Pancreas (tissue), 10 donors: ENCODE measurements at places on chromosomes 12 and 14. TPM values are rescaled to one million over a fixed set of nuclear protein-coding genes. Genes with fewer than 3 reads are reported as not detected.

DNA sequence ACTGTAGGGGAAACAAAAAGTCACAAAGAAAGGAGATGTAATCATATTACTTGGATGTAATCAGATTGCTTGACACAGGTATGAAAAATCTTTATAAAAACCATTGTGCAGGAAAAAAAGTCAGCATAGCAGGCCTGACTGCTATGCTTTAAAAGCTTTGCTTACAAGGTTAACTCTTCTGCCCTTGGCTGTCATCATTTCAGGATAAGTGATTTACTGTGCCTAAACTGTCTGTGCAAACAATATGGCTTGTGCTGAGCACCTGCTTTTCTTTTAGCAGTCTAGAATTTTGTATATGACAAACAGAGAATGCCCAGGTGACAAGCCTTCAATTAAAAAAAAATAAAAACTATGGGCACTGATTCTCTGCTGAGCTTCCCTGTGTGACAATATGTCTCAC, 63.8 kb upstream of the PLEKHG7 start:
- no peak overlapping the region for H3K27ac ChIP-seq
- no peaks in the 10 kb centered on the region for H3K27me3 ChIP-seq
- no peak overlapping the region for H3K4me3 ChIP-seq
- no peaks in the 10 kb centered on the region for H3K4me1 ChIP-seq
- no peak for DNase-seq

DNA sequence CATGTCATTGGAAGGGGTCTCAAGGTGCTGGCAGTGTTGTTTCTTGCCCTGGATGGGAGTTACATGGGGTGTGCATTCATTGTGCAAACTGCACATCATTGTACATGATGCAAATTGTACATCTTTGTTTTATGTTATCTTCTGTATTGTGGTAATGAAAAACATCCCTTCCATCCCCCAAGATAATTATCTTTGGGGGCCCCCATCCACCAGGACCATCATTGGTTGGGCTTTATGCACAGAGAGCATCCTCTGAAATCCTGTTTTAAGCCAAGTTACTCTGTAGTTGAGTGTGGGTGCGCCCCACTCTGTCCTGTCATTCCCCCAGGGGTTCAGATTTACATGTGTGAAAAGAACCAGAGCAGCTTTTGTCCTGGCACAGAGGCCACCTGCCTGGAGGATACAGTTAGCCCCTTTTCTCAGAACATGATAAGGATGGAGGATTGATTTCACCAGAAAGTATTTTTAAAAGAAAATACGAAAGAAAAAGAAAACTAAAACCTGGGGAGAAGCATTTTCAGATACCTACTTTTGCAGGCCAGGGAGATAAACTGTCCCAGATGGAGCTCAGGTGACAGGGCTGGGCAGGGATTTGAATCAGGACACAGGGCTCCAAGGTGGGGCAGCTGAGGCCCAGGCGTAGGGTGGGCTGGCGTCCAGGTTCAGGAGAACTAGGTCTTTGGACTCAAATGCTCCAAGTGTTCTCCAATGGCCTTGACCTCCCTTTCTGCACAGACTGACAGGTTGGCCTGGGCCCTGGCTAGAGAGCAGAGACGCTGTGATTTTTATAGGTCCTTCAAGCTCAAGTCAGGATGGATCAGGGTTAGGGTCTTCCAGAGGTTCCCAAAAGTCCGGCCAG, 17.2 kb downstream of the WSCD2 start:
- no peak for DNase-seq
- no peaks in the 10 kb centered on the region for H3K36me3 ChIP-seq
- H3K27me3 ChIP-seq, result no peaks in the 10 kb centered on the region
- H3K4me1 ChIP-seq, result no peaks in the 10 kb centered on the region
- no peak overlapping the region for H3K27ac ChIP-seq

ST8SIA1 gene
- total RNA-seq, result 0.72 TPM

GALNT4 gene
- 15.8 TPM for total RNA-seq

RTL1 gene
- total RNA-seq, result 0.03 TPM

DNA sequence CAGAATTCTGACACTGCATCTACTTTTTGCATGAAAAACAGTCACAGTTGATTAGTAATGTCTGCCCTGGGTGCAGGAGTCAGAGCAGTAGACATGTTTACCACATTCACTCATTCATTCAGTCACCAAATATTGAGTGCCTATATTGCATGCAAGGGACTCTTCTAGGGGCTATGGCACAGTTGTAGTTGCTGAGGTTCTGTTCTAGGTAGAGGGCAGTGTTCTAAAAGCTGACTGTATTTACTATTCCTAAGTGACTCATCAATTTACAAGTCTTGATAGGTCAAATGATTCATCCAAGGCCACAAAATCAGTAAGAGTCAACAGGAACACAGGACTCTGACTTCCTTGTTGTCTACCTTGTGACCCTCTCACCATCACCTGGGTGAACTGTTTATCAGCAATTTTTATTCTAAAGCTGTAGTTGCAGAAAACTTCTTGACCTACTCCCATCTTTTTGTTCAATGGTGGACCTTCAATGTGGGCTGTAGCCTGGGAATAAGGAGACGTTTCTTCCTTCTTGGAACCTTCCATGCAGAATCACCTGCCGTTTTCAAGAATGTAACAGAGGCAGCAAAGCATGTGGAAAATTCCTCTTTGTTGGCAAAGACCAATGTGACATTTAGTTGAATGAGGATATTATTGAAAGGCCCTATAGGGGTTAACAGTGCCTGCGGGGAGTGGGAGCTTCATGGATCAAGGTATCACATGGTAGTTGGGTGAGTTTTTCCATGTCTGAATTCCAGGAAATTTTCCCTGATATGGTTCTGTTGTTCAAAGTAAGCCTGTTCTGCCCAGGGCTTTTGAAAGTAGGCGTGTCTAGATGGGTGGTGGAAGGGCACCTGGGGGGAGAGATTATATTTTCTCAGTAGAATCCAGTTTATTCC, 223.2 kb downstream of the KTN1 start:
- H3K27me3 ChIP-seq, result no peaks in the 10 kb centered on the region
- H3K36me3 ChIP-seq, result no peaks in the 10 kb centered on the region
- H3K27ac ChIP-seq, result peak overlapping the region; percentile 32
- DNase-seq, result no peak
- no peak overlapping the region for H3K4me3 ChIP-seq

GRCh38 chr12:19896041-19896440, 456.7 kb downstream of the AEBP2 start:
- H3K4me3 ChIP-seq, result no peak overlapping the region
- no peaks in the 10 kb centered on the region for H3K27me3 ChIP-seq
- DNase-seq, result no peak
- no peak overlapping the region for H3K27ac ChIP-seq
- H3K36me3 ChIP-seq, result no peaks in the 10 kb centered on the region
